Left lung (tissue), 14 donors: ENCODE measurements at places on chromosomes 12 and 14.
A peak's percentile ranks its signal among the peaks of the same experiment; 100 is the strongest.

- H3K27me3 ChIP-seq = no peaks in the 10 kb centered on the region
- H3K4me1 ChIP-seq = no peaks in the 10 kb centered on the region
- H3K36me3 ChIP-seq = no peaks in the 10 kb centered on the region
- no peak overlapping the region for H3K4me3 ChIP-seq
Measured at GRCh38 chr14:65933400-65934069, 521.0 kb downstream of the FUT8 start.

DNA sequence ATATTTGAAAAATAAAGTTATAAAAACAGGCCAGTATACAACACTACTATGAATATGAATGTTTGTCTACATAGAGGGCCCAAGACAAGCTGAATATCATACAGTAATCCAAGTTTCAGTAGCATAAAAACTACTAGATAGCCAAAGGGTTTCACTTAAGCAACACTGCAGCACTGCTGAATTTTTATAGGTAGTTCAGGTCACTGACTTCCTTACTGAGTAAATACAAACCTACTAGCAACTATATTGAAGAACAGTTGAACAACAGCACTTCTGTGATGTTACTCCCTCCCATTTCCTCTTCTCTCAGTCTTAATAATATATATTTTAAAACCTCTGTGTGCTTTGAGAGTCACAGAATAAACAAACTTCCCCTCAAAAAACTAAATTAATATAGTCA lies 42.7 kb downstream of the GTF2A1 start:
- peak overlapping the region; percentile 14 for H3K27ac ChIP-seq
- H3K4me1 ChIP-seq = peaks cover 48% of the 10 kb centered on the region
- peaks cover 12% of the 10 kb centered on the region for H3K36me3 ChIP-seq
- no peak overlapping the region for H3K4me3 ChIP-seq
- no peak for DNase-seq

- no peaks in the 10 kb centered on the region for H3K27me3 ChIP-seq
- no peaks in the 10 kb centered on the region for H3K4me1 ChIP-seq
- no peak for DNase-seq
- H3K27ac ChIP-seq = no peak overlapping the region
Measured at GRCh38 chr14:39302124-39302810, 68.6 kb downstream of the MIA2 start.

DNA sequence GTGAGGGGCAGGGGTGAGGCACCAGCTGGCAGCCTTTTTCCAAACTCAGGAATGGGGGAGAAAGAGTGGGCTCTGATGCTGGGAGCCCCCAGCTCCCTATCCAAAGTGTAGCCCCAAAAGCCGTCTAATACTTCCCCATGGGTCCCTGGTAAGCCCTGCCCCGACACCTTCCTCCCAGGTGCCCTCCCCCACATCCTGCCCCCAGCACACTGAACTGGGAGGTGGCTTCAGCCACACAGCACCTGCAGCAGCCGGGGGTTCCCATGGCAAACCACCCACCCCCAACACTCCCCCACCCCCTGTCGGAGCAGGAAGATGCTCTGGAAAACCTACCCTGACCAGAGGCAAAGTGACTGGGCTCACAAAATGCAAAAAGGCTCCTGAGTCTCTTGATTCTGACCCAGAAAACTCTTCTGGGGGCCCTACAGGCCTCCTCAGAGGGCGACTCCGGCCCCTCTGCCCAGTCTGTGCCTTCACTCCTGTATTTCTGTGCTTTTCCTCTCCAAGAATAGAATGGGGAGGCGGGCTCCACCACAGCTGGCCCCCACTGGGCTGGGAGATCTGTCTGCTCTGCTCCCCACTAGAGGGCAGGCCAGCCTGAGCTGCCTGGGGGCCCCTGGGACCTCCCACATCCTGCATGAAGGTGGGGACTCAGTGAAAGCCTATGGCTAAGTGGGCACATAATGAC lies 81.6 kb downstream of the ITPK1 start:
- peaks cover 6% of the 10 kb centered on the region for H3K4me1 ChIP-seq
- no peak overlapping the region for H3K4me3 ChIP-seq

GRCh38 chr14:23513818-23514643 lies 37.5 kb downstream of the ZFHX2 start:
- H3K36me3 ChIP-seq = no peaks in the 10 kb centered on the region
- no peaks in the 10 kb centered on the region for H3K27me3 ChIP-seq
- H3K4me3 ChIP-seq = no peak overlapping the region
- H3K27ac ChIP-seq = no peak overlapping the region
- DNase-seq = no peak

- H3K27me3 ChIP-seq = no peaks in the 10 kb centered on the region
- H3K36me3 ChIP-seq = peaks cover 4% of the 10 kb centered on the region
- H3K4me3 ChIP-seq = no peak overlapping the region
- peaks cover 13% of the 10 kb centered on the region for H3K4me1 ChIP-seq
Measured at GRCh38 chr12:1992732-1993131, 11.5 kb downstream of the DCP1B start.

- DNase-seq = peak; percentile 91
- peaks cover 8% of the 10 kb centered on the region for H3K27me3 ChIP-seq
- peak overlapping the region; percentile 77 for H3K27ac ChIP-seq
- H3K36me3 ChIP-seq = no peaks in the 10 kb centered on the region
- peak overlapping the region; percentile 71 for H3K4me3 ChIP-seq
Measured at GRCh38 chr12:24561882-24562770, 386.8 kb downstream of the BCAT1 start.

DNA sequence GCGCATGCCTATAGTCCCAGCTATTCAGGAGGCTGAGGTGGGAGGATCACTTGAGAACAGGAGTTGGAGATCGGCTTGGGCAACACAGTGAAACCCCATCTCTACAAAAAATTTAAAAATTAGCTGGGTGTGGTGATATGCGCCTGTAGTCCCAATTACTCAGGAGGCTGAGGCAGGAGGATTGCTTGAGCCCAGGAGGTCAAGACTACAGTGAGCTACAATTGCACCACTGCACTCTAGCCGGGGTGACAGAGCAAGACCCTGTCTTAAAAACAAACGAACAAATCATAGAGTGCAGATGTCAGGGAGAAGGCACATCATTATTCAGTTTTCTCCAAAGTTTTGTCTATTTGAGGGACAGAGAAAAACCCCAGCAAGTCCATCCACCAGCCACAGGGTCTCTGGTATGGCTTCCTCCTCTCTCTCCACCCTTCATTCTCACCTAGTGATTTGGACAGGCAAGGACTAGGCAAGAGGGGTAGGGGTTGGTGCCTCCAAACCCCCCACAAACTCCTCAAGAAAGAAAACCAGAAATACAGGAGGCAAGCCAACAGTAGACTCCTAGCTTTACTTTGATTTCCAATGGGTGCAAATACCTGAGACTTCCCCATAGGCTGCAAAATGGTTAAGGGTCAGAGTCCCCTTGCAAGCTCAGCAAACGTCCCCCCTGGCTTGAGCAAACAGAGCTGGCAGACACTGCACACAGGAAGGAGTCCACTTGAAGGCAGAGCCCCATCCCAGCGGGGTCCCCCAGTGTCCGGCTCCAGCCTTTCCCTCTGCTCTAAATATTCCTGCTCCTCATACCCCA lies 26.5 kb upstream of the RPLP0 start:
- H3K4me1 ChIP-seq = peaks cover 89% of the 10 kb centered on the region
- no peak for DNase-seq
- H3K27me3 ChIP-seq = no peaks in the 10 kb centered on the region
- no peak overlapping the region for H3K4me3 ChIP-seq
- H3K36me3 ChIP-seq = no peaks in the 10 kb centered on the region

- no peaks in the 10 kb centered on the region for H3K36me3 ChIP-seq
- H3K4me1 ChIP-seq = no peaks in the 10 kb centered on the region
- no peaks in the 10 kb centered on the region for H3K27me3 ChIP-seq
- no peak overlapping the region for H3K27ac ChIP-seq
Measured at GRCh38 chr14:37116933-37117849, 55.2 kb downstream of the SLC25A21 start.

DNA sequence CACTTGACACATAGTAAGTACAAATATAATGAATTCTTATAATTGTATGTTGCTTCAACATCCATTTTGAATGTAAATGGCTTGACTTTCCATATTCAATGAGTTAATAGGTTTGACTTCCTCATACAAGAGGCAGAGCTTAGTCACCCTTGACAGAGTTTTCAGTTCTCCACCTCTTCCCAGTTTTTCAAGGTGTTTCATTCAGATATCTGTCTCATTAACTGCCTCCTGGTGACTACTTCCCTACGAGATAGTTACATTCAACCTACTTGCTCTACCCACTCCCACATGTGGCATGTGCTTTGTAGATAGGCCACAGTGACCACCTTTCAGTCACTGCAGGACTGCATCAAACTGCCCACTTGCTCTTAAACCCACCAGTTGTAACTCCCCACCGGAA lies 60.0 kb downstream of the MYF5 start:
- DNase-seq = no peak
- no peak overlapping the region for H3K4me3 ChIP-seq
- no peaks in the 10 kb centered on the region for H3K4me1 ChIP-seq
- no peak overlapping the region for H3K27ac ChIP-seq
- H3K36me3 ChIP-seq = no peaks in the 10 kb centered on the region
- no peaks in the 10 kb centered on the region for H3K27me3 ChIP-seq

- H3K27me3 ChIP-seq = no peaks in the 10 kb centered on the region
- H3K4me3 ChIP-seq = no peak overlapping the region
- no peak overlapping the region for H3K27ac ChIP-seq
- H3K36me3 ChIP-seq = no peaks in the 10 kb centered on the region
- H3K4me1 ChIP-seq = no peaks in the 10 kb centered on the region
- no peak for DNase-seq
Measured at GRCh38 chr12:27355979-27356378, 23.3 kb downstream of the BMAL2 start.

- no peak overlapping the region for H3K4me3 ChIP-seq
- no peaks in the 10 kb centered on the region for H3K36me3 ChIP-seq
- DNase-seq = peak; percentile 43
- no peaks in the 10 kb centered on the region for H3K27me3 ChIP-seq
Measured at GRCh38 chr12:116426391-116427136, 132.6 kb upstream of the MAP1LC3B2 start.

DNA sequence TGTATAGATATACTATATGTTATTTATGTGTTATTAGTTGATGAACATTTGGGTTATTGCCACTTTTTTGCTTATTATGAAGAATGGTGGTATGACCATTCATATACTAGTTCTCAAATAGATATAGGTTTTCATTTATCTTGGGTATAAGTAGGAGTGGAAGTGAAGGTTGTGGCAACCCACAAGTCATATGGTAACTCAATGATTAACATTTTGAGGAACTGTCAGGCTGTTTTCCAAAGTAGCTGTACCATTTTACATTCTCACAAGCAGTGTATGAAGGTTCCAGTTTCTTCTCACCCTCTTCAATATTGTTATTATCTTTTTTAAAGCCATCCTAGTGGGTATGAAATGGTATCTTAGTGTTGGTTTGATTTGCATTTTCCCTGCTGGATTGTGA lies 19.0 kb upstream of the MSRB3 start:
- no peak overlapping the region for H3K4me3 ChIP-seq
- no peak overlapping the region for H3K27ac ChIP-seq
- DNase-seq = no peak

DNA sequence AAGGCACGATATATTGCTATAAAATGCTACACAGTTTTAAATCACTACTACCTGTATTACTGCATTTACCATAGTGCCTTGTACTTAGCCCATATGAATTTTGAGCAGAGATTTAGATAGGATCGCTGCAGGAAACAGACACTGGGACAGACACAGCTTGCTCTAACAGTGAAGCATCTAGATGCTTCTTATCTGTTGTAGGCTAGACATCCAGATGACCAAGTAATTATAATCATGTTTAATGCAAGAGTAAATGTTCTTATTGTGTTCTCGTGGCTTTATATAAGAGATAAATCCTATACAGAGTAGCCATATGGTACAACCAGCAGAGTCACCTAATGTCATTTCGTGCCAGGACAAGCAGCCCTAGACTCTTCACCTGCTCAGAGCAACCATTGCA lies 92.8 kb downstream of the ASCL1 start:
- no peak overlapping the region for H3K4me3 ChIP-seq
- H3K27me3 ChIP-seq = no peaks in the 10 kb centered on the region
- DNase-seq = no peak

GRCh38 chr12:111064982-111065381 lies 144.6 kb upstream of the MYL2 start:
- no peak for DNase-seq
- no peaks in the 10 kb centered on the region for H3K36me3 ChIP-seq
- H3K27me3 ChIP-seq = peaks cover 16% of the 10 kb centered on the region
- no peak overlapping the region for H3K27ac ChIP-seq
- no peaks in the 10 kb centered on the region for H3K4me1 ChIP-seq
- no peak overlapping the region for H3K4me3 ChIP-seq

DNA sequence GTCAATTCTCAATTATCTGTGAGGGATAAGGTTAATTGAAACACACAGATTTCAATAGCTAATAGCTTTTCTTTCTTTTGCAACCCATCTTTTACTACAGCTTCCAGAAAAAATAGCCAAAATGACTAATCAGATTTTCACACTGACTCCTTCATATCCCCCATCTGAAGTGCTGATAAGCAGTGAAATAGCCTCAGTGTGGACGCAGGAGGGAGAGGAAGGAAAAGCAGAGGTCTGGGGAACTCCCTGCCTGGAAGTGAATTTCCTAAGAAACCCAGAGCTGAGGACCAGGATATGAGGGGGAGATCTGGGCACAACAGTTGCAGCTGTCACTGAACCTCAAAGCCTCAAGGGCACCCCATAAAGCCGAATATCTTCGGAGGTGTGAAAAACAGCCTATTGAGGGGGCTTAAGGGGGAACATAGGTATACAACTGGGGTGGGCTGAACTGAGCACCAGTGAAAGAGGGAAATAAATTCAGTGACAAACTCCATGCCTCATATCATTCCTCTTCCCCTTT lies 60.9 kb downstream of the EMP1 start:
- no peaks in the 10 kb centered on the region for H3K36me3 ChIP-seq
- H3K27me3 ChIP-seq = no peaks in the 10 kb centered on the region
- H3K4me3 ChIP-seq = no peak overlapping the region
- H3K27ac ChIP-seq = no peak overlapping the region
